ENCODE measurements at places on chromosomes 2 and 18.

- DNase-seq, result no peak
Observed at GRCh38 chr2:98160554-98160953, 73.6 kb downstream of the VWA3B start.

DNA sequence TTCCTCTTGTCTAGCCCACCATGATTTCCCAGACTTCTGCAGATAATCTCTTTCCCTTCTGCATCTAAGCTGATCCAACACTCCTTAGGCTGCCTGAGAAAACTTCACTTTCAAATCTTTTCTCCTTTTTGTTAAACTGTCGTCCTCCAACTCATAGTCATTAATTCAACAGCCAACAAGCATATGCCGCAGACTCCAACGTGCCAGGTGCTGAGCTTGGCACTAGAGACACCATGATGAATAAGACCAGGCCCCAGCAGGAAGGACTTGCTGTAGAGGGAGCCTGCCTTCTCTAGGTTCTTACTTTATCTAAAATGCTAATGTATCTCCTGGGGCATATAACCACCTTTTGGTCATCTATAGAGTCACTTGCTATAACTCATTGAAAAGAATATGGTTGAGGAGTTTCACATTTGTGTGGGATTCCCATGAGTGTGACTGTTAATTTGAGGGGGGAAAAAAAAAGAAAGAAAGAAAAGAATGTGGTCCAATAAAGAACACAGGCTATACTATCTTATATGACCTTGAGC lies 51.0 kb downstream of the ANKRD44 start:
- DNase-seq, result no peak

DNA sequence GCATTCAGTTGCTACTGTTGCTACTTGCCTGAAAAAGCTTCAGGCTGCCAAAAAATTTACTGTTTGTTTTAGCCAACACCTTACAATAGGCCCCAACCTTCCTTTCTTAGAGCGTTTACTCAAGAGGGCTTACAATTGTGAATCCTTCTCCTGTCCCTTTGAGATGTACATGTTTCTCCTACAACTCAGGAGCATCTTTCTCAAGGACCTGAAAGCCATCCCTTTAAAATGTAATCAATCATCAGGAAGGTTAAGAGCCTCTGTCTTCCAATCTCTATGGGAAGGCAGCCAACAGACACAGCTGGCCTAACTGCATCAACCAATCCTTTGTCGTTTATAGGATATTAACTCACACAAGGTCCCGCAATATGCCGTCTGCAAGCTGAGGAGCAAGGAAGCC lies 3.4 kb upstream of the IER3IP1 start:
- no peak for DNase-seq

DNA sequence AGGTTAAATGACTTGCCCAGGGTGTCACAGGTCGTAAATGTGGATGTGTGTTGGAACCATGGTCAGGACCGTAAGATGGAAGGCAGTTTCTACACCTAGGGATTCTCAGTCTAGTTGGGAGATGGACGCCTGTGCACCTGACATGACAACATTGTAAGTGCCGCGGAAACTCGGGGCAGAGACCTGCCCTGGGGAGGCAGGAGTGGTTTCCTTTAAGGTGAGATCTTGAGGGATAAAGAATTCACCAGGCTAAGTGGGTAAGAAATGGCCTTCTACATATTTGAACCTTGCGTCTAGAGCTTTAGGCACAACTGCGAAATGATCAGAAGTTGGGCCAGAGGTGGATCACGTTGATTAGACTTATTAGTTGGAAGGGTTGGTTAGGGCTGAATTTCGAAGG lies 1.6 kb downstream of the DGKD start:
- no peak for DNase-seq

Measured in NCI-H2081 treated with DMSO at 0.1 percent for 48 hours (cell line).